ENCODE measurements at places on chromosomes 6 and 20.
A peak's percentile ranks its signal among the peaks of the same experiment; 100 is the strongest.

DNA sequence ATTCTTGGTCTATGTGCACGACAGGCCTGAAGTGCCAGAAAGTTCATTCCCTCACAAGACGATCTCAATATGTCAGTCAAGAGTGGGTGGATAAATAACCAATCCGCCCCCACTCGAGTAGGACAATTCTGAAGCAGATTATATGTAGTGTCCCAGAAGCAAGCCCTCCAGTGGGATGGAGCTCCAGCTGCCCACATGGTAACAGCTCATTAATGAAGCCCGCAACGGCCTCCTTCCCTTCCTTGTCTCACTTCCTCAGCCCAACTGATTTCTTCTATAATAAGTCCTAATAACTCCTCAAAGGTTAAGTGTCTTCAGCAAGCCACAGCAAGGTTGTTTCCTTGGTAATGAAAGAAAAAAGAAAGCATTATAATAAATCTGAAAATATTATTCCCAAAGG lies 82.1 kb upstream of the F13A1 start:
- DNase-seq, result no peak

GRCh38 chr6:15628499-15629131 lies 34.2 kb downstream of the DTNBP1 start:
- no peak for DNase-seq

GRCh38 chr6:168415098-168415992 lies 25.6 kb upstream of the SMOC2 start:
- DNase-seq, result no peak

GRCh38 chr6:109461733-109462526 lies 6.4 kb upstream of the MICAL1 start:
- DNase-seq, result no peak

DNA sequence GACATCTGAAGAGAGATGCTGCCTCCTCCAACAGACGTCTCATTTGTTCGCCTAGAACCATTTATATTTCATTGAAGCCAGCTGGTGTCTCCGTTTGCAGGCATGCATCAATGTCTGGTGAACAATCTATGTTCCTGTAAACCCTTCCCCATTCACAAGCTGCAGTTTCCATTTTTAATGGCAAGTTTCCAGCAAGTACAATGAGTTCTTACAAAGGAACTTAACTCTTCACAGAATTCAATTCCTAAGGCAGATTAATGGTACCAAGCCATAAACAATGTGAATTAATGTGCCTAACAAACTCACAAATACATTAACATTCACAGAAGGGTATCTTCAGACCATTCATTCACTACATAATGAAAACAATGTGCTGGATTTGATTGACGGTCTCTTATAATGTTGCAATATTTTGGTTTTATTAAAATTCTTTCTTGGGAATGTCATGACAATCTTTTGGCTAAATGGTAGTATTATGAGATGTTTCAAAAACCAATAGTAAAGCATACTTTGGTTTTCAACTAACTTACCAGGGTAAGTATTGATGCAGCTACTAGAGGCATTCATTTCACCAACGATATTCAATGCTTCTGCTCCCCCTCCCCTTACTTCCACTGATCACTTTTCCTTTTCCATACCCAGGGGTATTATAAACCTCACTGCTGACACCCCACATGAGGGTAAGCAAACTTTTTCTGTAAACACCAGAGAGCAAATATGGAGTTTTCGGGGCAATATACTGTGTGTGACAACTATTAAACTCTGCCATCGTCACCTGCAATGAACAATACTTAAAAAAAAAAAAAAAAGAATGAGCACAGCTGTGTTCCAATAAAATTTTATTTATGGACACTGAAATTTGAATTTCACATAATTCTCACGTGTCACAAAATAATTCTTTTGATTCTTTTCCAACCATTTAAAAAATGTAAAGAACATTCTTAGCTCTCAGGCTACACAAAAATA lies 4.2 kb downstream of the AKIRIN2 start:
- DNase-seq, result peak; percentile 60

- no peak for DNase-seq
Observed at GRCh38 chr6:47749757-47750156, 32.1 kb upstream of the OPN5 start.

DNA sequence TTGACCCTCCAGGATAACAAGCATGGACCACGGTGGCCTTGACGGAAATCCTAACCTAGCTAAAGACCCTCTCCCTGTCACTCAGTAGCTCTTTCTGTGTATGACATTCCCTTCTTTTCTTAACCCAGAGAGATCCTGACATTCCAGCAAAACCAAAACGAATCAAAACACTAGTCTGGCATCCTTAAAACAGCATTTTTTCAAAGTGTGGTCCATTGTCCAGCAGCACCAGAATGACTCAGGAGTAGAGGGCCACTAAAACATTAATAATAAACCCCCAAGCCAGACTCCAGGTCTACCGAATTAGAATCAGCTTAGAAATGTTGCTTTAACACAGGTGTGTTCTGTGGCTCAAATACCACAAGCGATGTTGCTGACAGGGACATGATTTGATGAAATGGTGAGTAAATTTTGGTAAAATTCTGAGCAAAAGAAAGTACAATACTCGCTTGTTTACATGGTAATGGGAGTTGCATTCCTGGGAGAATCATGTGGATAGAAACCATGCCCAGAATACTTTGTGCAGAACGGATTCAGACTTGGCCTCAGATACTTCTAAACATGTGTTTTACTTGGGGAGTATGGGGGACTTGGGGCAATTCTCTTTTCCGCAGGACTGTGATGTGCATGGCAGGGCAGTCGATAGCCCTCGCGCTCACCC lies 174.2 kb upstream of the KCNG1 start:
- no peak for DNase-seq

DNA sequence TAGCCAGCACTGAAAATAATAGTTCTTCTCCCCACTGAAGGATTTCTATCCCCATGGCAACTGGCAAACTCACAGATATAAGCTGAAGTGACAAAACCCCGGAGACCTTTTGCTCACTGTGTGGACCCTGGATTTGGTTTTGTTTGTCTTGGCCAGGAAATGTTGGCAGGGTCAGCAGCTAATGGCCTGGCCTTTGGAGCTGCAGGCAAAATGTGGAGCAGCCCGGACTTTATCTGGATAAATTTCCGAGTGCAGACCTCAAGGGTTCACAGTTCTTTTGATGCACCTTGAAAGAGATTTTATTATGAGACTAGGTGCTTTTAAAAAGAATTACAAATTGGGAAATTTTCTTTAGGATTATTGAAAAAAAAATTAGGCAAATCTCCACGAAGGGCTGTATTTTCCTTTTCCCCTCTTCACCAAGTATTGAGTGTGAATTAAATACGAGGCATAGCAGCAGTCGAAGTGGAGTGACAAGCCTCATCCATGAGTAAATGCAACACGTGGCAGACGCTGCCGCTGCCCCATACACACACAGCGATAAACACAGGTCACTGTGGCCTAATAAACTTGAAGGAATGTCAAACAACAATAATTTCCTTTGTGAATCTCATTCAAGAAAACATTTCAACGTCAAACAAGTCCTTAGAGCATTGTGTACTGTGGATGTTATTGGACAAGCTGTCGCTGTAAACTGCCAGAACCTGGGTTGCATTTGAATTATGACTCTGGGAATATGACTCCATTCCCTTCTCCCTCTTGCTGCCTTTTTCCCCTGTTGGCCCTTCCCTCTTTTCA lies 35.1 kb upstream of the CCN6 start:
- no peak for DNase-seq

- no peak for DNase-seq
Observed at GRCh38 chr20:48761874-48762273, 65.9 kb downstream of the PREX1 start.

DNA sequence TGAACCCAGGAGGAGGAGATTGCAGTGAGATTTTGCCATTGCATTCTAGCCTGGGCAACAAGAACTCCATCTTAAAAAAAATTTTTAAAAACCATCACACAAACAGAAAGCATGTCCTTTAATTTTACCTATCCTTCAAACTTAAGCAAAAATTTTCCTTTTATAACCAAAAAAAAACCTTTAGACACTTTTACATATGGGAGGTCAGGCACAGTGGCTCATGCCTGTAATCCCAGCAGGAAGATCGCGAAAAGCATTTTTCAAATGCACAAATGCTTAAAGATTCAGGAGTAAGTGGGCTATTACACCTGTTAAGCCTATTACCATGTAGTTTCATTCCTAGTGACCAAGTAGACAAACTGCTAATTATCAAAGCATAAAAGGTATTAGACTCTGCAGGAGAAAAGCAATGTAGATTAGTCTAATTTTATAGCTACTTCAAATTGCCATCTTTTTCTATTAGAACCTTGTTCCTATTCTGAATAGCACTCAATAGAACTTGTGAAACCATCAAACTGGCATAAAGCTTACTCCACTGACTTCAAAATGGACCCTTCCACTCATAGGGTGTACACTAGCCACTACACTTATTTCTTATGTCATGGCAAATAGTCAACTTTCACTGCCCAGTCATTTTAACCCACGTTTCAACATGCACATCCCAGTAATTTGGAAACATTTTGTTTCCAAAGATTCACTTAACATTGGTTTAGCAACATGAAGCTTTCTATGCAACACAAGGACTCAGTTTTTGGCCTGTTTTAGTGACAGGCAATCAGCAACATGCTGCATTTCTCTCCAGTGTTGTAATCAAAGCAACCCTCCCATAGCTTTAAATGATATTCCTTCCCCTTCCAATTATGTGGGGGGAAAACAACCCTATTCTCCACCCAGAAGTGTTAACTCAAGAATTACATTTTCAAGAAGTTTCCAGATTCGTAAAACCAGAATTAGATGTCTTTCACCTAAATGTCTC lies 4.0 kb downstream of the EEF1A1 start:
- no peak for DNase-seq

DNA sequence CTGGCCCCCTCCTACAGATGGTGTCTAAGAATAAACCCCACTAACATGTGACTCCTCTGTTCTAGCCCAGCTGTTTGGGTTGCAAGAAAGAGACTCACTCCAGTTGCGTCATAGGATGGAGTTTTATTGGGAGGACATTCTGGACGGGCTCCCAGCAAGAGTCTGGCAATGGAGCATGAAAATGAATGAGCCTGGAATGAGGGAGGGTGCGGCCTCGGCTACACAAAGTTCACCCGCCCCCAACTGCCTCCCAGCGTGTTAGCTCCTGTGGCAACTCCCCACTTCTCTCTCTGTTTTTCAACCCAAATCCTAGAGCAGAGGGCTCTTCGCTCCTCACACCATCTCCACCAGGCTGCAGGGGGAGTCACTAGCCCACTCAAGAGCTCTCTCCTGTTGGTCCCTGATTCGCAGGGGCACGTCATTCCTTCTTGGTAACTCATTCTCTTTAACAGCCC lies 5.1 kb upstream of the ADAM33 start:
- DNase-seq, result no peak

DNA sequence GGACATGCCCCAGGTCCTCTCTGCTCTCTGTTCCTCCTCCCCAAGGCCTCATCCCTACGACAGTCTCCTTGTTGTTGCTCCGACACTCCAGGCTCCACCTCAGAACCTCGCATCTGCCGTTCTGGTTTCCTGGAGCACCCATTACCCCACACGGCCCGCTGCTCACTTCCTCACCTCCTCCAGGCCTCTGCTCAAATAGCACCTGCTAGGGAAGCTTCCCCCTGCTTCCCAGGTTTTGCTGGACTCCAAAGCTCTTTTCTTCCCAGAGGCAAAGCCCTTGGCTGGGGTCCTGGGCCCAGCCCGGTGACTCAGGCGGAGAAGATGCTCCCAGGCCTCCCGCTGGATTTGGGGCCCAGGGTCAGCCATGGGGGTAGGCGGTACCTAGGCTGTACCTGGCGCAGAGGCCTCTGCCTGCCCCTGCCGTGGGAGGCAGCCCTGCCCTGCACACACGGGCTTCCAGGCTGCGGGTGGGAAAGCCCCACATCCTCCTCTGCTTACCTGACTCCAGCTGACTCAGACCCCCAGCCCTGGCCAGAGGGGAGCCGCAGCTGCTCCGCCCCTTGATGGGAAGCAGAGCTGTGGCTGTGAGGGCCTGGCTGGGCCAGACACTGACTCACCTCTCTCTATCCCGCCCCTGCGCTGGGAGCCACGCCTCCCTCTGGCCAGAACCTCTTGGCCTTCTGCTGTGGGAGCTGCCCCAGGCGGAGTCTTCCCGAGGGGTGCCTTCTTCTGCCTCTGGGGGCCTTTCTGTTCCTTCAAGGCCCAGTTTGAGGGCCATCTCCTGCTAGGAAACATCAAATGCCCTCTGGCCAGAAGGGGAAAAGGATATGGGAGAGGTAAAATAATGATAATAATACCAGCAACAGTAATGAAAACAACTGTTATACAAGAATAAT lies 130.5 kb downstream of the CEBPB start:
- no peak for DNase-seq

- DNase-seq, result no peak
Observed at GRCh38 chr6:1153696-1154245, 158.1 kb upstream of the FOXQ1 start.

- no peak for DNase-seq
Observed at GRCh38 chr6:66771626-66772025, 1064.6 kb upstream of the EYS start.

DNA sequence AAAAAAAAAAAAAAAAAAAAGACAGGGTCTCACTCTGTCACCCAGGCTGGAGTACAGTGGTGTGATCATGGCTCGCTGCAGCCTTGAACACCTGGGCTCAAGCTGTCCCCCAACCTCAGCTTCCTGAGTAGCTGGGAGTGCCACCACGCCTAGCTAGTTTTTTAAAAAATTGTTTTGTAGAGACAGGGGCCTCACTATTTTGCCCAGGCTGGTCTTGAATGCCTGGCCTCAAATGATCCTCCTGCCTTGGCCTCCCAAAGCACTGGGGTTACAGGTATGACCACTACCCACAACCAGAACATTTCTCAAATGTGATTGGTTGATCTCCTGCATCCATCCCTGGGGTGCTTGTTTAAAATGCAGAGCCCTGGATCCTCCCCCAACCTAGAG lies 5.6 kb upstream of the RBCK1 start:
- no peak for DNase-seq

DNA sequence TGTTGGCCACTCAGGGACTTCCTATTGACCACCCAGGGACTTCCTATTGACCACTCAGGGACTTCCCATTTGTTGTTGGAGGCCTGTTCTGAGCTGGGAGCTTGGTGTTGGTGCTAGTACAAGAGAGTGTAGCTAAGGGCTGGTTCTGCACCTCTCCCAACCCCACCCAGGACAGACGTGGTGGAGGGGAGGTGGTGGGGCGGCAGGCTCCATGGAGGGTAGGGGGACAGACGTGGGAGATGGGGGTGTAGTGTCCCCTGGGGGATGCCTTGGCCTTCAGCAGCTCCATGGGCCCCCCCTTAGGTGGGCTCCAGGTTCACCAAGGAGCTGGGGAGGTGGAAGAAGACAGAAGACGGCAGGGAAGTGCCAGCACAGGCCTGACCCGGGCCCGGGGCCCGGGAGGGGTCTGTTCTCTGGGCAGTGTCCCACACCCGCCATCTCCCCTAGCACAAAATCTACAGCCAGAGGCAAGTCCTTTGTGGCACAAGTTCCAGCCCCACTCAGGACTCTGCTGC lies 33.9 kb downstream of the CHRNA4 start:
- DNase-seq, result no peak

DNA sequence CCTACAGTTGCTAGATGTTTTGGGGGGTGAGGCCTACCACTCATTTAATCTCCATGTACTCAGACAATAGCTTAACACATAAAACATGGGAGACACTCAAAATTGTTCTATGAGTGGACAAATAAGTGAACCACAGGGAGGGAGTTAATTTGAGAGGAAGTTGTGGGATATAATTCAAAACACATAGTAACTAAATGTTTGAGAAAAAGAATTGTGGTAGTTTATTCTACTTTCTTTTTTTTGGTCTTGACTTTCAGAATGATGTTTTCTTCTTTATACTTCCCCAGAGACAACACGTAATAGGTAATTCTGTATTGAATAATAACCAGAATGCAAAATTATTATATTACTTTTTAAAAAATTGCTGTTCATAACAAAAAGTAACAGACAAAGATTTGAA lies 453.8 kb downstream of the RFPL4B start:
- no peak for DNase-seq
